Left ventricle myocardium inferior (tissue), 1 donor: ENCODE measurements at places on chromosomes 4 and X. TPM values are rescaled to one million over a fixed set of nuclear protein-coding genes. Genes with fewer than 3 reads are reported as not detected.

The NALF2 gene
- total RNA-seq, result 26.1 TPM

The SEL1L3 gene
- total RNA-seq, result 3.2 TPM

The ITM2A gene
- total RNA-seq, result 64.4 TPM

The TBC1D8B gene
- 2.0 TPM for total RNA-seq

The OPN1LW gene
- not detected for total RNA-seq

DNA sequence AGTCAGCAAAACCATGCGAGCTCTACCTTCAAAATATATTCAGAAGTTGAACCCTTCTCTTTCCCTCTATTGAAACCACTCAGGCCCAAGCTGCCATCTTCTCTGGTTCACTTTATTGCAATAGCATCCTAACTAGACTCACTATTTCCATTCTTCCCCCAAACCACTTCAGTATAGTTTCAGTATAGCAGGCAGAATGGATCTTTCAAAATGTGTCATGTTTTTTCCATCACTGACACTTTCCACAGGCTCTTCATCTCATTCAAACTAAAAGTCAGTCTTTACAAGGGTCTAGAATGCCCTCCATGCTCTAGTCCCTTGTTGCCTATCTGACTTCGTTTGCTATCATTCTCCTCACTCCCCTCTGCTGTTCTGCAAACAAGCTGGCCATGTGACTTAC lies 274.4 kb downstream of the IDS start:
- DNase-seq, result no peak
- H3K36me3 ChIP-seq, result no peaks in the 10 kb centered on the region
- H3K4me3 ChIP-seq, result no peak overlapping the region
- H3K27ac ChIP-seq, result no peak overlapping the region

GRCh38 chrX:40004246-40004535 lies 93.6 kb downstream of the BCOR start:
- peak overlapping the region; percentile 12 for H3K27ac ChIP-seq
- no peak overlapping the region for H3K4me3 ChIP-seq
- H3K36me3 ChIP-seq, result no peaks in the 10 kb centered on the region
- no peak for DNase-seq
- H3K4me1 ChIP-seq, result peaks cover 18% of the 10 kb centered on the region

GRCh38 chr4:40200875-40201801 lies 4.3 kb downstream of the RHOH start:
- no peak overlapping the region for H3K27ac ChIP-seq
- H3K36me3 ChIP-seq, result no peaks in the 10 kb centered on the region
- H3K4me3 ChIP-seq, result no peak overlapping the region

- peaks cover 22% of the 10 kb centered on the region for H3K36me3 ChIP-seq
- no peak overlapping the region for H3K4me3 ChIP-seq
- H3K27me3 ChIP-seq, result no peaks in the 10 kb centered on the region
- H3K27ac ChIP-seq, result no peak overlapping the region
- H3K4me1 ChIP-seq, result peaks cover 29% of the 10 kb centered on the region
- DNase-seq, result no peak
These were observed 78.0 kb downstream of the ACOX3 start for GRCh38 chr4:8362483-8362882.

DNA sequence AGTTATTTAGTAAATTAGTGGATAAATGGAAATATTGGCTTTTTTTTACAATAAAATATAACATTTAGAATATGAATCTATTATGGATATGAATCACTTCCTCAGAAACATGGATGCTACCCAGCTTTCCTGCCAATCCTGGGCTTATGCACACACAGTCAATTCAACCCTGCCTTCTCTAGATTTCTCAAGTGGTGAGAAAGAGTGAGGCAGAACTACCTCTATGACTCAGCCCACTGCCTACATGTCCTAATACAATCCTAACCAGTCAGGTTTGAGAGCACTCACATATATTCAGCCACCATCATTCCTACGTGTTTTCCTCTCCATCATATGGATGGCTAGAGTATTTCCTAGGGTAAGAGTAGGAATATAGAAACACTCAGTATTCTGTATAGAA lies 91.1 kb upstream of the ANKRD50 start:
- no peak for DNase-seq
- H3K27ac ChIP-seq, result no peak overlapping the region
- H3K4me3 ChIP-seq, result no peak overlapping the region
- no peaks in the 10 kb centered on the region for H3K36me3 ChIP-seq
- no peaks in the 10 kb centered on the region for H3K4me1 ChIP-seq

DNA sequence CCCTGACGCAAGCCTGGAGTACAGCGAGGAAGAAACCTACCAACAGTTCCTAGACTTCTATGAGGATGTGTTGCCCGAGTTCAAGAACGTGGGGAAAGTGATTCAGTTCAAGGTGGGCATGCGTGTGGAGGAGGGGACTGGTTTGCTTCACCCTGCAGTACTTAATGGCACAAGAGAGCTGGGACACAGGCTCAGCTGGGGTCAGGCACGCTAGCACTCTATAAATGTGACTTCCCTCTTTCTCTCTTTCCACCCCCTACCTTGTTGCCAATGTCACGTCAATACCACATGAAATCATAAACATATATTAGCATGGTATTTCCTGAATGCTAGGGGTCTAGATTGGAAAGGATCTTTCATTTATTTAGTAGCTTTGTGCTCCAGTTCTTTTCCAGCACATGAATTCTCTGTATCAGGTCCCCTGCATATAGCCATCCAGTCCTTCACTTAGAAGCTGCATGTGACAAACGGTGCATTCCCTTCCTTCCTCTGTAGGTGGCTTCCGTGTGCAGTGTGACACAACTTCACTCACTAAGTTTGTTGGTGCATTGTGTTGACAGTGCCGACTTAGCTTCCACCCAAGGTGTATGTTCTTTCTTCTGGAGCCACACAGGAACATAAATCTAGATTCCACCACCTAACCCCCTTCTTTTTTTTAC lies 25.6 kb downstream of the ZRSR2 start:
- H3K27ac ChIP-seq, result peak overlapping the region; percentile 48
- no peak for DNase-seq

DNA sequence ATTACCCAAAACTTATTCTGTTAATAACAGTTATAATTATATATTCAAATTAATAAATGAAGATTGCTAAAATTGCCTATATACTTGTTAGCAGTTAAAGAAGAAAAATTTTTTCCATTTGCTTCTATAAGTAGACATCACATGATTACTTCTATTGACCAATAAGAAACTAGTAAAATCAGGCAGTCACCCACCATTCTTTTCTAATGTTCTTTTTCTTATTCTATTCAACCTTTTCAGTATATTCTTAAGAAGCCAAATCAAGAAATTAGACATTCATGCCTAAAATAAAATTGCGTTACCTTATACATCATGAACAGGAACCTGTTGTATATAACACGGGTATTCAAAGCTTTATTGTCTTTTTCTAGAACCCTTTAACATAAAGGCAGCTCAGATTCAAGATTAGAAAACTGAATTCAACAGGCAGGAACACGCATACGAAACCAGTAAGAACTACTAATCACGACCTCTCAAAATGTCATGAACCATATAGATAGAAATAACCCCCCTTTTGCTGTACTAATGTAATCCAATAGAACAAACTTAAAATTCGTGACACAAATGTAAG lies 568.1 kb upstream of the DIPK2B start:
- H3K36me3 ChIP-seq, result no peaks in the 10 kb centered on the region
- H3K4me1 ChIP-seq, result peaks cover 11% of the 10 kb centered on the region
- peak overlapping the region; percentile 77 for H3K27ac ChIP-seq
- no peaks in the 10 kb centered on the region for H3K27me3 ChIP-seq
- peak overlapping the region; percentile 61 for H3K4me3 ChIP-seq

GRCh38 chr4:112073181-112073580 lies 72.1 kb upstream of the FAM241A start:
- no peak overlapping the region for H3K27ac ChIP-seq
- no peaks in the 10 kb centered on the region for H3K4me1 ChIP-seq
- H3K27me3 ChIP-seq, result no peaks in the 10 kb centered on the region
